HCT116 (cell line): ENCODE measurements at places on chromosomes 16 and 17. TPM values are rescaled to one million over a fixed set of nuclear protein-coding genes. Genes with fewer than 3 reads are reported as not detected.

- DNase-seq, result no peak
These were observed 52.6 kb downstream of the HIC1 start for GRCh38 chr17:2107506-2107905.

The TMEM238L gene
- total RNA-seq, result not detected

GRCh38 chr17:72900654-72900971, 191.9 kb downstream of the SLC39A11 start:
- DNase-seq, result no peak

DNA sequence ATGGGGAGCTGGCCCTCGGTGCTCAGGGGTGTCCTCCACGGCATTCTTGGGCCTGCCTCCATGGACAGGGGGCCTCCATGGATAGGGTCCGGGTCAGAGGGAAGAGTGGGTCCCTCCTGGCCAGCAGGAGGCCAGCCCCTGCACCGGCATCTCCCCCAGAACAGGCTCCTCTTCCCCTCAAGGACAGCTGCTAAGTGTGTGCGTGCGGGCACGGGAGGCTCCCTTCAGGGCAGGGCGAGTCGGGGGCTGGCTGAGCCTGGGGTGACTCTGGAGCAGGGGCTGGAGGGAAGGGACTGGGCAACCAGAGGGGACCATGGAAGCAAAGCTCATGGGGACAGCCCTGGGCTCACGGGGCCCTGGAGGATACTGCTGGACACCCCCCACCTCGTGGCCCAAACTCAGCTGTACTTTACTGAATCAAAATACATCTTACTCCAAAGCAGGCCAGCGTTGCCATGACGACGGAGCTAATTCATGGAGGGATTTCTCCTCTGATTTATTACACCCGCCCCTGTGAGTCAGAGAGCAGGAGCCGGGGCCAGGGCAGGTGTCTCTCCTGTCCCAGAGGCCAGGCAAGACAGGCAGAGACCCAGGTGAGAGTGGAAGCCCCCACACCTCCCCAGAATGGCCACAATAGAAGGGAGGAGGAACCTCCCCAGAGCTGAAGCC, 2.1 kb downstream of the CASKIN1 start:
- DNase-seq, result no peak

- no peak for DNase-seq
These were observed 2.2 kb upstream of the GSDMA start for GRCh38 chr17:39960524-39961041.

DNA sequence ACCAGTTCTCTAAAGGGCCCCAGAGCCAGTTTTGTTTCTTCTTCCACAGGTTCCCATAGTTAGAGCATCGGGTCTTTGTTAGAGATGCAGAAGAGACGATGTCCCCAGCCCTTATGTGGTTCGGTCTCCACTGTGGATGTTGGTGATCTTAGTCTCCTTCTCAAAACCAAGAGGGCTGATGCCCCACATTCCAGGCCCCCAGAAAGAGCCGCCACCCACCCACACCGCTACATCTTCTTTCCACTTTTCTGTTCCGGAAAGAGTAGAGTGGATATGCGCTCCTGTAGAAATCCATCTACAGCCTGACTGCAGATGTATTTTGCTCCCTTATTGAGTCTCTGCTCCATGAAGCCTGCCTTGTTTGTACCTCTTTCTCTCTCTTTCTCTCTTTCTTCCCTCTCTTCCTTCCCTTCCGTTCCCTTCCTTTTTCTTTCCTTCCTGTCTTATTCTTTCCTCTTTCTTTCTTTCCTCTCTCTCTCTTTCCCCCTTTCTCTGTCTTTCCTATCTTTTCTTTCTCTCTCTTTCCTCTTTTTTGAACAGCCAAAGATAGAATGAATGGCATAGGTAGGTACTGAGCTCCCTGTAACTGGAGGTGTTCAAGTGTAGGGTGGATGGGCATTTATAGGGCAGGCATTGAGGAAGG, 224.3 kb downstream of the SEC14L1 start:
- no peak for DNase-seq

- no peak for DNase-seq
These were observed 221.2 kb downstream of the CA10 start for GRCh38 chr17:51937264-51937663.
